ENCODE measurements at places on chromosomes 3 and 15. TPM values are rescaled to one million over a fixed set of nuclear protein-coding genes. Genes with fewer than 3 reads are reported as not detected.

DNA sequence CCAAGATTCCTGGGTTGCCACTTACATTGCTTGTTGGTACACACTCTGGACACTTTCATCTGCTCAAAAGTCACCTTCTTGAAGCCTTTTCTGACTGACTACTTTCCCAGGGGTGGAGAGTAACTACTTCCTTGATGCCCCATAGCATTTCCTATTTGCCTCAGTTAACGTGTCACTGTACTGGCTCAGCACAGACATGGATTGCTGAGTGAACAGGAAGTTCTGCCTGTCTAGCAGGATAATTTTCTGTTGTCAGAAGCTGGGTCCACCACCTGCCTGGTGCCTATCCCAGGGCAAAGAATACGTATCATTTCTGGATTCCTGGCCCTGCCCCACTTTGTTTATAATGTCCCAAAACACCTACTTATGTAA, 15.3 kb upstream of the ABHD17C start:
- no peak for DNase-seq

DNA sequence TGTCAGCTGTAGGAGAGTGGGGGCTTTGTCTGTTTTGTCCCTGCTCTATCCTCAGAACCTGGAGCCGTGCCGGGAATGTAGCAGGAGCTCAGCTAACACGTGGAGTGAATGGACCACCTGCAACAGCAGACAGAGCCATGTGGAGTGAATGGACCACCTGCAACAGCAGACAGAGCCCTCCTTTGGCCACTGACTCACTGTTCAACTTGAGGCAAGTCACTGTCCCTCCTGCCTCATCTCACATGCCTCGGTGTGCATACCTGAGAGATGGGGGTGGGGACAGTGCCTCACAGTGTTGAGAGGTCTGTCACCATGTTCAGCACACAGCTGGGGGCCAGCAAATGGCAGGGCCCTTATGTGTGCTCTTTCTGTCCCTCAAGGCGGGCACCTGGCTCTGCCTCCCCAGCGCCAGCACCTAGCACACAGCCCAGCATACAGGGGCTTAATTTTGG, 27.9 kb downstream of the FEM1B start:
- no peak for DNase-seq

Gene TTLL13
- 0.36 TPM for total RNA-seq

Gene ZNF445
- 35.2 TPM for total RNA-seq

DNA sequence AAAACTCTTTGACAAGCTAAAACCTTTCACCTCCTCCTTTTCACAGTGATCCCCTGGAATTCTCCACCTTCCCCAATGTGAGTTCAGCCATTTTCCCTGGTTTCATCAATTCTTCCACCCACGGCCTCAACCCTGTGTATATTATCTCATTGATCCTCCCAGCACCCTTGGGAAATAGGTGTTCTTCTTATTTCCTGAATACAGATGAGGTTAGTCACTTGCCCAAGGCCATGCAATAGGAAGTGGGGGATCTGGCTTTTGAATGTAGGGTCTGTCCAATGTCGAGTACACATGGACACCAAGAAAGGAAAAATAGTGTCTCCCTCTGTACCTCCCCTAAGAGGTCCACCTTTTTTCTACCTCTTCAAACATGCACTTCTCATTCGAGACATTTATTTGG, 262.8 kb upstream of the ST8SIA2 start:
- no peak for DNase-seq

DNA sequence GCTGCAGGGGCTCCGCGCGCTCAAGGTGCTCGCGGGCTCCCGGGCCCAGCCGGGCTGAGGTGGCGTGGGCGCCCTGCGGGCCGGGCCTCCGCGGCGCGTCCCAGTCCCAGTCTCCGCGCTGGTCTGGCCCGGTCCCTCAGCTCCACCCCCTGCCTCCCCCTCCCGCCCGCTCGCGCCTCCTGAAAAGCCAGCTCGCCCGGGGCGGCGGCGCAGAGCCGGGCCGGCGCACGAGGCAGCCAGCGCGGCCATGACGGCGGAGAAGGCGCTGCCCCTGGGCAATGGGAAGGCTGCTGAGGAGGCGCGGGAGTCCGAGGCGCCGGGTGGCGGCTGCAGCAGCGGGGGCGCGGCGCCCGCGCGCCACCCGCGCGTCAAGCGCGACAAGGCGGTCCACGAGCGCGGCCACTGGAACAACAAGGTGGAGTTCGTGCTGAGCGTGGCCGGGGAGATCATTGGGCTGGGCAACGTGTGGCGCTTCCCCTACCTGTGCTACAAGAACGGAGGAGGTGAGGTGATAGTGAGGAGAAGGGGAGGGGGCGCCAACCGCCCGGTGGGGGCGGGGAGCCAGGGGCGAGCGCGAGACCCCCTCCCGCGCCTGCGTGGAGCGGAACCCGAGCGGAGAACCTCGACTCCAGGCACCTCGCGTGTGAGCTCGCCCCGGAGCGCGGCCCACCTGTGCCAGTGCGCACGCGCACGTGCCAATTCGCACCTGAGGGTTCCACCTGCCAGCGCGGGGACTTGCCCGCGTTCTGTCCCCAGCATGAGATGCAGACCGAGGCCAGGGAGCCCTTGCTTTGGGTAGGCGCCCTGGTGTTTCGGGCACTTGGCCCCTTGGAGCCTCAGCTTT, at the start of gene SLC6A11:
SLC6A11 (plus strand) TSS at position 210 of the 844 bp plus-strand sequence; CDS start at position 248, 38 bp downstream.
- DNase-seq: peak; percentile 12
